Ureter (tissue), 1 donor: ENCODE measurements at places on chromosomes 5 and 9. TPM values are rescaled to one million over a fixed set of nuclear protein-coding genes. Genes with fewer than 3 reads are reported as not detected.

DNA sequence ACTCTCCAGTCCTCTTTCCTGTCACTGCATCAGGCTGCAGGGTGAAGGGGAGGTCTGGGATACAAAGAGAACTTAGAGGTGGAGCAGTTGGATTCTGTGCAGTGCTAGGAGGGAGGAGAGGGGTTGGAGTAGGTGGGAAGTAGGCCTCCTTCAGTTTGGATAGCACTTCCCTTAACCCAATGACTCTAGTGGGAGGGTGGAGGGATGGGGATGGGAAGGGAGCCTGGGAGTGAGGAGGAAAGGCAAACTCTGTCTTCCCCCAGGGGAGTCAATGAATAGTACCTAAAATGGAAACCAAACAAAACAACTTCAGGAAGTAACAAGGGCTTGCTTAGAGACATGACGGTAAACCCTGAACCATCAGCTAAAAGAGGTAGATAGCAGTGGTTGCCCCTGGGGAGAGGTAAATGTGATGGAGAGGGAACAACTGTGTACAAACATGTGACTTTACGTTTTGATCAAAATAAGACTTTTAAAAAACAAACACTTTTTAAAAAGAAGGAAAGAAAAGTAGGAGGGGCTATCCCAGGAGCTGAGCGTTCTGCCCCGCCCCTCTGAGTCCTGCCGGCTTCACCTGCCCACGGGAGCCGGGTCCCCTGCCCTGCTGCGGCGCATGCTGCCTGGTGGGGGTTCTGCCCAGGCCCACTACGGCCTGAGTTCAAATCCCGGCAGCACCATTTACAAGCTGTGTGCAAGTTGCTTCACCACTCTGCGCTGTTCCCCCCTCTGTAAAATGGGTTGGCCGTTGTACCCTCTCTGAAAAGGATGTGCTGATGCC lies 30.9 kb downstream of the GSN start:
- DNase-seq = no peak

- DNase-seq = peak; percentile 44
Measured at GRCh38 chr5:179267071-179267670, 78.1 kb downstream of the ADAMTS2 start.

DNA sequence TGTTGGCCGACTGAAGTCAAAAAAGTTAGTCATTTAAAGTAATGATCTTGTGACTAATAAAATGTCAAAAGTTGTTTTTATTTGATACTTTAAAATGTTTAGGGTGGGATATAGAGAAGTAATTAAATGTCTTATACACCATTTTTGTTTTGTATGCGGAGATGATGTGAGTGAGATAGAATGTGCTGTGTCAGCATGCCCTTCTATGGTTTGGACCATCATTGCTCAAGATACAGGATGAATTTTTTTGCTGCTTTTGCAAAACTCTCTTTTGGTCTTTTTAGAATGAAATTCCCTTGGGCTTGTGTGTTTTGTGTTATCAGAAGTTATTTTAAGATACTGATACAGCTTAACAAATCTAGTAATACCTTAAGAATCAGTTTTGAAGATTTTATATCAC lies 12.5 kb downstream of the SRFBP1 start:
- no peak for DNase-seq

GRCh38 chr9:107169796-107170195 lies 113.3 kb upstream of the RAD23B start:
- no peak for DNase-seq

Gene S100Z
- total RNA-seq = not detected
